Naive thymus-derived CD8-positive, alpha-beta T cell (primary cell): ENCODE measurements at places on chromosomes 5 and 9. TPM values are rescaled to one million over a fixed set of nuclear protein-coding genes. Genes with fewer than 3 reads are reported as not detected.

- no peak overlapping the region for H3K4me3 ChIP-seq
- H3K27ac ChIP-seq, result no peak overlapping the region
- DNase-seq, result no peak
- H3K4me1 ChIP-seq, result no peaks in the 10 kb centered on the region
- H3K27me3 ChIP-seq, result peaks cover 5% of the 10 kb centered on the region
Measured at GRCh38 chr9:115632391-115632790, 514.4 kb upstream of the TNC start.

GRCh38 chr5:132628814-132629213 lies 29.2 kb upstream of the IL13 start:
- DNase-seq, result no peak
- H3K4me1 ChIP-seq, result peaks cover 5% of the 10 kb centered on the region
- H3K4me3 ChIP-seq, result no peak overlapping the region

GRCh38 chr9:93154293-93154903 lies 20.3 kb upstream of the NINJ1 start:
- H3K4me3 ChIP-seq, result no peak overlapping the region
- no peaks in the 10 kb centered on the region for H3K27me3 ChIP-seq
- H3K36me3 ChIP-seq, result no peaks in the 10 kb centered on the region
- peak; percentile 34 for DNase-seq

GRCh38 chr9:70303268-70303667 lies 44.5 kb downstream of the SMC5 start:
- H3K4me3 ChIP-seq, result no peak overlapping the region
- no peak for DNase-seq
- peaks cover 29% of the 10 kb centered on the region for H3K36me3 ChIP-seq
- no peaks in the 10 kb centered on the region for H3K4me1 ChIP-seq

DNA sequence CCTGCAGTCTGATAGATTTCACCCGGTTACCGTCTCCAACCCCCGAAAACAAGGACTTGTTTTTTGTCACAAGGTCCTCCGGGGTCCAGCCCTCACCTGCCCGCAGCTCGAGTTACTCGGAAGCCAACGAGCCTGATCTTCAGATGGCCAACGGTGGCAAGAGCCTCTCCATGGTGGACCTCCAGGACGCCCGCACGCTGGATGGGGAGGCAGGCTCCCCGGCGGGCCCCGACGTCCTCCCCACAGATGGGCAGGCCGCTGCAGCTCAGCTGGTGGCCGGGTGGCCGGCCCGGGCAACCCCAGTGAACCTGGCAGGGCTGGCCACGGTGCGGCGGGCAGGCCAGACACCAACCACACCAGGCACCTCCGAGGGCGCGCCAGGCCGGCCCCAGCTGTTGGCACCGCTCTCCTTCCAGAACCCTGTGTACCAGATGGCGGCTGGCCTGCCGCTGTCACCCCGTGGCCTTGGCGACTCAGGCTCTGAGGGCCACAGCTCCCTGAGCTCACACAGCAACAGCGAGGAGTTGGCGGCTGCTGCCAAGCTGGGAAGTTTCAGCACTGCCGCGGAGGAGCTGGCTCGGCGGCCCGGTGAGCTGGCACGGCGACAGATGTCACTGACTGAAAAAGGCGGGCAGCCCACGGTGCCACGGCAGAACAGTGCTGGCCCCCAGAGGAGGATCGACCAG lies 121.3 kb downstream of the DAB2IP start:
- no peak for DNase-seq
- H3K36me3 ChIP-seq, result no peaks in the 10 kb centered on the region
- H3K4me1 ChIP-seq, result no peaks in the 10 kb centered on the region
- H3K27me3 ChIP-seq, result no peaks in the 10 kb centered on the region

- peaks cover 3% of the 10 kb centered on the region for H3K27me3 ChIP-seq
- no peak for DNase-seq
- H3K4me3 ChIP-seq, result no peak overlapping the region
- H3K27ac ChIP-seq, result no peak overlapping the region
- H3K36me3 ChIP-seq, result no peaks in the 10 kb centered on the region
Measured at GRCh38 chr9:38089387-38090165, 20.5 kb upstream of the SHB start.

GRCh38 chr9:84622981-84623380 lies 46.5 kb upstream of the NTRK2 start:
- DNase-seq, result no peak
- no peak overlapping the region for H3K4me3 ChIP-seq
- H3K4me1 ChIP-seq, result no peaks in the 10 kb centered on the region
- no peaks in the 10 kb centered on the region for H3K36me3 ChIP-seq

DNA sequence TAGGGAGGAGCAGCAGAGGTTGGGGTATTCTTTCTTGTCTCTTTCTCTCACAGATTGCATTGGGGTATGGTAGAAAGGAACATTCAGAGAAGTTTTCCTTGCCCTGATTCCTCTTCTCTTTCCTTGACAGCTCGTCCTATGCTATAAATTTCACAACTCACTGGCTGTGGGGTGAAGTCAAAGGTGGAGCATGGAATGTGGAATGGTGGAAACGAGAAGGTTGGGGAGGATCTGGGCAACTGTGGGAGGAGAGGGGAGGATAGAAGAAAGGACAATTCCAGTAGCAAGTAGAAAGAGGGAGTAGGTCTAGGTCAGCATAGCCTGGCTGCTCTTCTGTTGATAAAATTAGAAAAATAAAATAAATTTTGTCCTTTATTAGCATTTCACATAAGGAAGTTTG lies 39.0 kb upstream of the POC5 start:
- H3K27me3 ChIP-seq, result peaks cover 16% of the 10 kb centered on the region
- H3K27ac ChIP-seq, result no peak overlapping the region
- no peaks in the 10 kb centered on the region for H3K4me1 ChIP-seq
- H3K4me3 ChIP-seq, result no peak overlapping the region

Gene ATP6V0E1
- polyA plus RNA-seq, result 494 TPM

Gene PCDHA11
- polyA plus RNA-seq, result not detected

Gene RABL6
- polyA plus RNA-seq, result 11.6 TPM

Gene TNFSF8
- polyA plus RNA-seq, result 38.4 TPM

Gene AP3S1
- 52.1 TPM for polyA plus RNA-seq

Gene NR4A3
- 1.7 TPM for polyA plus RNA-seq
